ENCODE measurements at places on chromosomes 5 and 9. TPM values are rescaled to one million over a fixed set of nuclear protein-coding genes. Genes with fewer than 3 reads are reported as not detected.

DNA sequence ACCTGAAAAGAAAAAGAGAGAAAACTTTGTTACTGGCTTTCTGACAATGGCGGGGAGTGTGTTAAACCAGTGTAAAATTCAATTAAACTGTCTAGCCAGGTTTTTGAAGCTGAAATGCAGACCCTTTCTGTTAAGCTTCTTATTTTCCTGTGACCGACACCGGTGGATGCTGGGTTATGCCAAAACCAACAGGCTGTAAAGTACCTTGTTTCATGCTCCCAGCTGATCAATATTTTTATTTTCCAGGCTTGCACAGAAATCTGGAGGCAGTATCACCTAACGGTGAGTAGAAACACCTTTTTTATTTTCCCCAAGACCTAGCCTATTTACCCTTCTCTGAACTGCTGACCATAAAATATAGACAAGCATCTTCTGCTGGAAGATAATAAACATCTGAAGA lies 94.9 kb upstream of the GRHPR start:
- H3K36me3 ChIP-seq: no peaks in the 10 kb centered on the region

- H3K36me3 ChIP-seq: no peaks in the 10 kb centered on the region
- no peak for DNase-seq
- H3K27ac ChIP-seq: no peak overlapping the region
- no peak overlapping the region for H3K4me3 ChIP-seq
These were observed 58.6 kb downstream of the LPAR1 start for GRCh38 chr9:110979636-110980035.

DNA sequence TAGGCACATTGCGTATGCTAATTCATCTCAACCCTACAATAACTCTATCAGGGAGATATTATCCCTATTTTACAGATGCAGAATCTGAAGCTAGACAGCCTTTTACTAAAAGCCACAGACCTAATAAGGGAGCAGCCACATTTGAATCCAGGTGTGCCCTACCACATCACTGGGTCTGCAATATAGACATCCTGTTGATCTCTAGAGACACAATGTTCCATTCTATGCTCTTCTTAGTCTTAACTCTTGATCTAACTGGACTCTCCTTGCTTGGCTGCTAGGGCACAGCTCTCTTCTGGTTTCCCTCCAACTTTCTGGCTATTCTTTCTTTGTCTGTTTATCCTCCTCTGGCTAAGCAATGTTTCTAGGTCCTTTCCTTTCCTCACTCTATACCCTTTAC lies 1.4 kb upstream of the SPATA6L start:
- H3K27me3 ChIP-seq: no peaks in the 10 kb centered on the region
- H3K4me3 ChIP-seq: no peak overlapping the region
- no peak for DNase-seq
- no peaks in the 10 kb centered on the region for H3K36me3 ChIP-seq

DNA sequence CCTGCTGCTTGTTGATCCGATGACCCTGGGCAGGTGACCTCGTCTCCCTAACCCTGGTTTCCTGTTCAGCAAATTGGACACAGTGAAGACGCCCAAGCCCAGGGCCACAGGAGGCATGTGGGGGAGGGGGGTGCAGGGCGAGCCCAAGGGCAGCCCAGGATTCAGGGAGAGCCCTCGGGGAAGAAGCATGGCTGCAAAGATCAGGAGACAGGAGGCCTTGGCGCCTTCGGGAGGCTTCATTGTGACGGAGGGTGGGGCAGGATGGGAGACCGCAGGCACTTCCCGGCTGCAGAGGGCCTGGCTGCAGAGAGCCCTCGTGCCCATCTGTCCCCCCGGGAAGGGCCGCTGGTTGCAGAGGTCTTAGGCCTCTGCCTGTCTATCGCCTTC lies 6.2 kb downstream of the ASS1 start:
- H3K27ac ChIP-seq: peak overlapping the region; percentile 5
- DNase-seq: no peak
- H3K4me1 ChIP-seq: peaks cover 62% of the 10 kb centered on the region
- no peak overlapping the region for H3K4me3 ChIP-seq
- peaks cover 4% of the 10 kb centered on the region for H3K27me3 ChIP-seq
- H3K36me3 ChIP-seq: no peaks in the 10 kb centered on the region

DNA sequence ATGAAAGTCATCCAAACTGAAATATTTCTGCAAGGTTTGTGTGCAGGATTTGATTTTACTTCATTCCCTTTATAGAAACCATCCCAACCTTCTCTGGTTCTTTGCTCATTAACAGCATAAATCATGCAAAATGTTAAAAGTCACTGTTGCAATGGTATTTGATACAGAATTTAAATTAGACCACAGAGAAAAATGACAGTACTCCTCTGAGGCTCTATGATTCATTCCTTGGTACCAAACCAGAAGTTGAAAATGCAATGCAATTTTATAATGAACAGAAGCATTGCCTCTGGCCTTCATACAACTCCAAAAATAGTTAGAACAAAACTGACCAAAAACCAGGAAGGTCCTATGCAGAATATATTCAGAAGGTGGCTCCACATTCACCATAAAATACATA lies 607.1 kb downstream of the TLE1 start:
- no peaks in the 10 kb centered on the region for H3K27me3 ChIP-seq
- H3K4me3 ChIP-seq: no peak overlapping the region
- H3K4me1 ChIP-seq: peaks cover 16% of the 10 kb centered on the region
- no peak overlapping the region for H3K27ac ChIP-seq
- DNase-seq: no peak

ACOT12 gene
- not detected for polyA plus RNA-seq

FBXL17 gene
- 10.7 TPM for polyA plus RNA-seq

PTTG1 gene
- 17.4 TPM for polyA plus RNA-seq

YTHDC2 gene
- polyA plus RNA-seq: 4.9 TPM

All from stomach (tissue), 19 donors.